Stimulated activated CD4-positive, alpha-beta T cell treated with anti-CD3 and anti-CD28 coated beads, Interleukin-2, amount 100 ng/mL, for 4 hours (primary cell): ENCODE measurements at places on chromosomes 7 and 10.
A peak's percentile ranks its signal among the peaks of the same experiment; 100 is the strongest.

GRCh38 chr10:107554333-107554732 lies 389.8 kb upstream of the SORCS1 start:
- no peak for DNase-seq

- DNase-seq = no peak
These were observed 14.8 kb downstream of the NACAD start for GRCh38 chr7:45073786-45074527.

DNA sequence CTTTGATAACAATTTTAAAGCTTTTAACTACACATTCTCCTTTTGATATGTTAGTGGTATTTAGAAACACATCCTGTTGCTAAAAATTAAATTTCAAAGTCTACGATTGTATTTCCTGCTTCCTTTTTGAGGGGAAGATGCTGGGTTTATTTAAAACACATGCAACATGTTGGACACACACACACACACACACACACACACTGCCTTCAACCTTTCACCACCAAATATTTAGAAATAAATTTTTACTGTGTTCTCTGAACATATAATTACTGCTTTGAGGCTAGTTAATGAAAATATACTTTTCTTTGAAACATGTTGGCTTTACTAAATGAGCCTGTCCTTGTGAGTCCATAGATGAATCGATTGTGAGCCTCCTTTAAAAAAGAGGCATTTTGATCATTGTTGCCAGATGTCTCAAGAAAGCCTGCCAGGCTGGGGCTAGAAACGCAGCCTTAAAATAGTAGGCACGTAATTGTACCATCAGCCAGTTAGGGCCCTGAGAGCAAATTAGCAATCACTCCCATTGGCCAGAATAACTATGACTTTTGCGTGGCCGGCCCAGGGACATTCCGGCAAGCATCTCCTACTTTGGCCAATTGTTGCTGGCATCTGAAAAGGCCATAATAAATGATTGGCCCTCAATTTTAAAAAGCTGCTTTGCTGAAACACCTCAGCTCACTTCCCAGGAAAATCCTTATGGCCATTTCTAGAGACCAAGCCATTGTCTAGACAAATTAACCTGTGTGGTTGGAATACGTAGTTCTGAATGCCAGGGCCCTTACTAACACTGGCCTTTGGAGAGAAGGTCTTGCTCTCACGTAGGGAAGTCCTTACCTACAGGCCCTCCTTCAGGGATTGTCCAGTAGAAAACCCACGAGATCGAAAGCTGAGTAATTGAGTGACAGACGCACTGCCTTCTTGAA lies 9.9 kb upstream of the TEX36 start:
- no peak for DNase-seq

- no peak for DNase-seq
These were observed 633.9 kb upstream of the POT1 start for GRCh38 chr7:125563557-125563956.

DNA sequence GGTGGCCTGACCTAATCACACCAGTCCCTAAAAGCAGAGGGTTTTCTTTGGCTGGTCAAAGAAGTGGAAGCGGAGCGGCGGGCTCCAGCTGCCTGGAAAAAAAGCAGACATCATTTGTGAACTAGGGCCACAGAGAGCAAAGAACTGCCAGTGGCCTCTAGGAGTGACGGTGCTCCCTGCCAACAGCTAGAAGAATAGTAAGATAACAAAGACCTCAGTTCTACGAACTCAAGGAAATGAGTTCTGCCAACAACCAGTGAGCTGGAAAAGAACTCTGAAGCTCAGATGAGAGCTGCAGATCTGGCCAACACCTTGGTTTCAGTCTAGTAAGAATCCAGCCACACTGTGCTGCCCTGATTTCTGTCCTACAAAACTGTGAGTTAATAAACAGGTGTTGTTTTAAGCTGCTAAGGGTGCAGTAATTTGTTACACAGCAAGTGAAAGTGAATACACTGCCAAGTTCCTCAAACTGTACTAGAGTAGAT lies 178.0 kb downstream of the SRPK2 start:
- DNase-seq = no peak

DNA sequence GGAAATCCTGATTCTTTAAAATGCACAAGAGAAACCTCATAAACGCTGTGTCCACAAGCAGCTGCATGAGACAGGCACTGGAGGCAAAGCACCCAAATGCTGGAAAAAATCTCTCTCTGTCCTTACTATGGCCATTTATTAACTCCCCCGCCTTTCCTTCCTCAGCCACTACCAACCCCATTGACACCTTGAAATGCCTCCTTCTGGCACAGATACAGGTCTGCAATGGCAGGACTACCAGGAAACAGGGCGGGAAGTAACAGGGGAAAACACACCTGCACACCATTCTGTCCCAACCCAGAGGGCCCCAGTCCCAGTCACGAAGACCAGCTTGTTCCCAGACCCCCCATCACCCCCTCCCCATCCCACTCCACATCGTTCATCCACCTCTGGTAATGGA lies 224.3 kb downstream of the PARD3 start:
- DNase-seq = no peak

- no peak for DNase-seq
These were observed 45.2 kb upstream of the ZRANB1 start for GRCh38 chr10:124896751-124897150.

DNA sequence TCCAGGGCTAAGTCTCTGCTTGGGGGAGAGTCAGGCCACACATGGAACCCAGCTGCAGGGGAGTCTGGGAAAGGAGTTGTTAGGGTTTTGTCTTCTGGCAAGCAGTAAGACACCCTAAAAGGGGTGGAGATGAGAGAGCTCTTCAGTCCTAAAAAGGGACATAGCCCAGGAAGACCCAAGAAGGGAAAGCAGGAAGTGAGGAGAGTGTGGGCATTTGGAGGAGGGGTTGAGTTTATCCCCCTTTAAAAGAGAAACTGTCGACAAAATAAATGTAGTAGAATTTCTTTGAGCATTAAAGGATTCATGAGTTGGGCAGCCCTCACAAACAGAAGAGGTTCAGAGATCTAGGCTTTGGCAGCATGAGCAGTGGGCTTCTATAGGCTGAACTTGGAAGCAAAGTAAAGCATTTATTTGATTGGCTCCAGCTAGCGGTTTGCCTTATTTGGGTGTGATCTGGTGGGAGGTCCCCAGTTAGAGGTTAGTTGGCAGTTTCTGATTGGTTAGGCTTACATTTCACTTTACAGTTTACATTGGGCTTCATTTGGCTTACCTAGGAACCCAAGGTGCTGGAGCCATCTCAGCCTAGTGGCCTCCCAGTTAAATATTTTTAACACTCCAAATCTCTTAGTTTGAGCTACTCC lies 246.7 kb downstream of the CAMK1D start:
- DNase-seq = no peak

GRCh38 chr10:121527690-121528089 lies 70.6 kb downstream of the FGFR2 start:
- no peak for DNase-seq

DNA sequence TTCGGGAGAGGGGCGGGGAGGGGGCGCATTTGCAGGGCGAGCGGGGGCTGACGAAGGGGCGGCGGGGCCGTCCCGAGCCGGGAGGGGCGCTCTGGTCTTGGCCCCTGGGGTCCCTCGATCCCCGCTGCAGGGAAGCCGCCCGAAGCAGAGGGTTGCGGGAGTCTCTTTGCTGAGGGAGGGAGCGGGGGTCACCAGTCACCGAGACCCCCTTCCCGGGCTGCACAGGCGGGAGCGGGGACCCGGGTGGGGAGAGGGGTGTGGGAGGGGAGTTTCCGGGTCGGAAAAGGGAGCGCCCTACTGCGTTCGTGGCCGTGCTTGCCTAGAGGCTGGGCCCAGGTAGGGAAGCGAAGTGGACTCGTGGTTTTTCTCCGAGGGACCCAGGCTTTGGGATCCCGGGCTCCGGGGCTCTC lies 422 bp downstream of the AP1S1 start:
- DNase-seq = no peak

GRCh38 chr7:44257618-44258422 lies 57.0 kb downstream of the YKT6 start:
- peak; percentile 72 for DNase-seq

DNA sequence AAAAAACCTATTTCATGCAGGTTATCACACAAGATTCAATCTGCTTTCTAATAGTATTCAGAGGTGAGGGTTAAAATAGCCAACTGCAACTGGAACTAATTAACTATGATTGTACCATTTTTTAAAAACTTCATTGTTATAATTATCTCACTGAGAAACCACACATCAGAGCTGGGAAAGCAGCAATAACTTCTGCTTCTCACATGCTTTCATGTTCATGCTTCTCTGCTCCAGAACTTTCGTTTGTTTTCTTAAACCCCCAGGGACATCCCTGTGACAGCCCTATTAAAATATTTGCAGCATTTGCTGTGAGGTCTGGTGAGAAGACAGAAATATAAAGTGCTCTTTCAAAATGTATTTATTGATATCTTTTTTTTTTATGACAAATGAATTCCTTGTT lies 389.0 kb upstream of the SORCS1 start:
- DNase-seq = no peak

DNA sequence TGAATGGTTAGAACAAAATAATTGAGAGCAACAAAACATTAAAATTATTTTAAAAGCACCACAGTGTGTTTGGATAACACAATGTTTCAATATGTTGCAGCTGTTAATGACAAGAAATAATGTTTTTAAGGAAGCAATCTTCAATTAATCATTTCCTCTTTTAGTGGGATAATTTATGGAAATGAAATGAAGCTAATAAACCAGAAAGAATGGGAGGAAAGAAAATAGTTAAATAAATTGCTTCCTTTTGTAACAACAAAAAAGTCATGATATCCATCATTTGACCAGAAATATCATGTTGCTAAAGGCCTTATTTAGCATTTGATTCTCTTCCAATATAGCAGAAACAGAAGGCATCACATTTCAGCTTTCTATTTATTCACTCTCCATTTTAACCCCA lies 224.5 kb downstream of the SEMA3A start:
- DNase-seq = no peak

DNA sequence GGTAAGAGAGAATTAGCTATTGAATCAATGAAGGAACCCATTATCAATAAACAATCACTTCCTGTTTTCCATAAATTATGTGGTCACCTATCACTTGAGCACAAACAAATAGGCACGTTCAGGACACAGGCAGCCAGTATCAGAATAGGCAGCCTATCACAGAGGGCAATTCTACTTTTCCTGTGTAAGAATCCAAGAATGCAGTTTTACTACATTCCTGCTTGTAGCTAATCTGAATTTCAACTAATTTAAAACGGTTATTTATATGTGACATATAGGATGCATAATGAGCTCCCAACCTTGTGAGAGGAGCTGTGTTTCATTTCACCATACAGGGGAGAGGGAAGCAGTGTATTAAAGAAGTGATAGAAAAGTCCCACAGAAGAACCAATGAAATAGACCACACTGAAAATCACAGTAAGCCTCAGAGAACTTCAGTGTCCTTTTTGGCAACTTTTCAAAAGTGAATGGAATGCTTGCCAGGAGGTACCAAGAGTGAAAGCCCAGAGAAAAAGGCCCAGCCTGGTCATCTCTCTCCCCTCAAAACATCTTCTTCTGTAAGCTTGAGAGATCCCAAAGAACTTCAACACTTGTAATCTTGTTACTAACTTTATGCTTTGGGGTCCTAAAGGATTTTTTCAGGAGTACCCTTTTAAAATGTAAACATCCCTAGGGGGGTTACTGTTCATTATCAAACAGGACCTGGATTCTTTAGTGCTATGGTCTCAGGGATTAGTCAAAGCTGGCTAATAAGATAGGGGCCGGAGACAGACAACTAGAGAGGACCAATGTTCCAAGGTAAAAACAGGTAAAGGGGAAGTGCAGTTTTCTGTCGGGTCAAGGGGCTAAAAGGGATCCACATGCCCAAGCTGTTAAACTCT lies 1.3 kb downstream of the IMMP2L start:
- DNase-seq = no peak

- no peak for DNase-seq
These were observed 259.8 kb upstream of the TCERG1L start for GRCh38 chr10:131571346-131571745.

DNA sequence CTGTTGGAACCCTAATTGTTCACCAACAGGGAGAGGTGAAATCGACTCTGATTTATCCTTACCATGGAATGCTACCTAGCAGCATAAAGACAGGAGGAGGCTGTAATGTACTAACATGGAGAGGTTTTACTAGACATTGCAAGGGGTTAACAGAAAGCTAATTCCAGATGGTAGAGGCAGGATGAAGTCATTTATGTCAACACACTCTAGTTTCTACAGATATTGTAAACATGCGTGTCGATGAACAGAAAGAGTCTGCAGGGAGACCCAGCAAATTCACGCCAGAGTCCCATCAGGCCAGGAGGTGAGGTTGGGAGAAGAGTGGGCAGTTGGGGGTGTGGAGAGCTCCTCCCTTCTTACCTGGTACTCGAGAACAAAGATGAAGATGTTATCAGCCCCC lies 7.0 kb downstream of the NPC1L1 start:
- no peak for DNase-seq

DNA sequence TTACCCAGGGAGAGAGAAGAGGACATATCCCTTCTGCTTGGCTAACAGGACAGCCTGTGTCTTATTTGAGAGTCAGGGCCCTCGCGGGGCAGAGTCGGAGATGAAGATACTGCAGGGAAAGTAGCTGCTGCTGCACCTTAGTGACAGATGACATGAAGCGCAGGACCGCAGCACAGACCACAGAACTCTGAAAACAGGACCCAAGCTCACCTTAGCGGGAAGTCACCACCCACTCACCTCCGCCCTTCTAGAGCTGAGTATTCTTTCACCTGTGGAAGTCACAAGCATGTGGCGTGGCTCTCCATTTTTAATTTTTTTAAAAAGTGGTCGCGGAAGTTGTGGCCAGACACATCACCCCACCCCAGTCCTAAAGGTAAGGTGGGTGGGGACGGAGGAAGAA lies 191.4 kb downstream of the FAM107B start:
- peak; percentile 82 for DNase-seq

DNA sequence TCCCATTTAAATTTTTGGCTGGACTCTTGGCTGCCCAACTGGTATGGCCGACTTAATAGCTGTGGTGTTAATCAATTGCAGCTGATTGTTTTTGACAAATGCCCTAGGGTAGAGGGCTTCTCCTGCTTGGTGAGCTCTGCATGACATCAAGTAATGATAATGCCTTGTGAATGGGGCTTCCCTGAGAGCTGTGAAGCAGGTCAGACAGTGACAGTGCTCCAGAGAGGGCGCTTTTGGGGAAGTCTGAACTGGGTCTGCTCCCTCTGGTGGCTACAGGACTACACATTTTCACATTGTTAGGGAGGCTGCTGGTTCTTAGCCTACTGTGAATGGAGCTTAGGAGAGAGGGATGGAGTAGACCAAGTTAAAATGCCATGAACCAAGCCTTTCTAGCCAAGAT lies 98.8 kb downstream of the SDK1 start:
- no peak for DNase-seq

GRCh38 chr7:7596176-7596575 lies 29.5 kb downstream of the MIOS start:
- DNase-seq = no peak

DNA sequence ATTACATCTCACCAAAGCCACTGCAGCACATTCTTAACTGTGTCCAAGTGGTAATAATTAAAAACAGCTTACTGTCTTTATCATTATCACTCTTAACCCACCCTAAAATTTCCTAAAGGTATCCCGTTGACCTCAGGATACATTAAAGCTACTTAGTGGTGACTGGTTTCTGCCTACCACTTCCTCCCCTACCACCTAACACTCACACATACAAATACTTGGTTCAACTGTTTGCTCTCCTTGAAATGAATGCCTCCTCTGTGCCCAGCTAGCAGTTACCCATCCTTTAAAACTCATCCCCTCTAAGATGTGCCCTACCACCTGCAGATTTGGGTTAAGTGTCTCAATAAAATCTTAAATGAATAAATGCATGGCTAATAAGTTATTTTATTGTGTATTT lies 7.1 kb downstream of the PCGF5 start:
- DNase-seq = no peak
